ENCODE measurements at places on chromosomes 3 and 15.
A peak's percentile ranks its signal among the peaks of the same experiment; 100 is the strongest.

- no peak for DNase-seq
Observed at GRCh38 chr3:94323596-94323995, 260.7 kb downstream of the NSUN3 start.

DNA sequence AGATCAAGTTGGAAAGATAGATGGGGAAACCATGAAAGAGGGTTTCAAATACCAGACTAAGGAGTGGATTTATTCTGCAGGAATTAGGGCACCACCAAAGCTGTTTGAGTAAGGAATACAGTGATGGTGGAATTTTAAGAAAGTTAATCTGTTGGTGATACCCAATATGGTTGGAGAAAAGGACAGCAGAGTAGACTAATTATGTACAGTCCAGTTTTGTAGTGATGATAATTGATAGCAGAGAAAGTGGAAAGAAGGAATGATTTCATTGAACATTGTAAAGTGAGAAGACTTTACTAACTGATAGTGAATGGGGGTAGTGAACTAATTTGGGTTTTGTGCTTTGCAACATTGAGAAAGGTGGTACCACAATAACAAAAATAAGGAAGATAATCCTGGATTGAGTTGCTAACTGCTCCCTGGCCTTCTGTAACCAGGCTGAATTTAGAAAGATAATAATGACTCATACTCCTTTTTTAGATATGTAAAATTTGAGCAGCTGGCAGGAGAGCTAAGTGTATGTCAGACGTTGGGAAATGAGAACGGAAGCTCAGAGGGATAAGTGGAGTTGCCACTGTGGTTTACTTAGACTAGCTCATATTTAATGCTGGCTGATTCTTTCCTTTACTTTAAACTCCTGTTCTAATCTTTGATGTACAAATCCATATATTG lies 16.9 kb downstream of the TCAIM start:
- DNase-seq, result no peak

- DNase-seq, result no peak
Observed at GRCh38 chr15:101033801-101034200, 114.6 kb downstream of the LRRK1 start.

DNA sequence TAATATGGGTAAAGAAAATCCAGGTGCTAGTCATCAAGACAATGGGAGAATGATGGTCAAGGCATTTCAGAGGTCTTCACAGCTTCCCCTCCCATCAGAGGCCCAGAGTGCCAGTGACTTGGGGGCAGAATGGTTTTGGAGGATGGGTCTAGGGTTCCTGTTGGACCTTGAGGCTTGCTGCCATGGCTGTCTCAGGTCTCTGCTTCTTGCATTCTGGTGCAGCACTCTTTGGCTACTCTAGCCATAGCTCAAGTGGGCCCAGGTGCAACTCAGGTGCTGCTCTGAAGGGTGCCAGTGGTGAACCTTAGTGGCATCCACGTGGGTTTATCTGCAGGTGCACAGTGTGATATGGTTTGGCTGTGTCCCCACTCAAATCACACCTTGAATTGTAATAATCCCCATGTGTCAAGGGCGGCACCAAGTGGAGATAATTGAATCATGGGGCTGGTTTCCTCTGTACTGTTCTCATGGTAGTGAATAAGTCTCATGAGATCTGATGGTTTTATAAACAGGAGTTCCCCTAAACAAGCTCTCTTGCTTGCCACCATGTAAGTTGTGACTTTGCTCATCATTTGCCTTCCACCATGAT lies 48.5 kb upstream of the PEX5L start:
- DNase-seq, result no peak

GRCh38 chr3:12998648-12999047 lies 74.6 kb downstream of the IQSEC1 start:
- DNase-seq, result no peak

DNA sequence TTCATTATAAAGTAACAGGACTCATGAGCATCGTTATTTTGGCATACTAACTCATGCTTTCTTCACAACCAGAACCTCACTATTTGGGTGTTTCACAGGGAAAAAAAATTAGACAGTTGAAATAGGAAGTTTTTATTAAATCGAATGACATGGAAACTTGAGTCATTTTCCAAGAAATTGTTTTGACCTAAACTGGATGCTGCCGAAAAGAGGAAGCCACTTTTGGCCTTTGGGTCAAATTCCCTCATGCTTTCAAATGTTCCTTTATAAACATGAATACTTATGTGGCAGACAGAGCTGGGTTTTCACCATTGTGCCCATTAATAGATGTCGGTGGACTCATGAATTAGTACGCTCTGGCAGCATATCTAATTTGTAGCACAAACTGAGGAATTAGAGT lies 224.9 kb downstream of the MCTP2 start:
- DNase-seq, result no peak

- no peak for DNase-seq
Observed at GRCh38 chr15:67085818-67086636, 20.6 kb downstream of the SMAD3 start.

DNA sequence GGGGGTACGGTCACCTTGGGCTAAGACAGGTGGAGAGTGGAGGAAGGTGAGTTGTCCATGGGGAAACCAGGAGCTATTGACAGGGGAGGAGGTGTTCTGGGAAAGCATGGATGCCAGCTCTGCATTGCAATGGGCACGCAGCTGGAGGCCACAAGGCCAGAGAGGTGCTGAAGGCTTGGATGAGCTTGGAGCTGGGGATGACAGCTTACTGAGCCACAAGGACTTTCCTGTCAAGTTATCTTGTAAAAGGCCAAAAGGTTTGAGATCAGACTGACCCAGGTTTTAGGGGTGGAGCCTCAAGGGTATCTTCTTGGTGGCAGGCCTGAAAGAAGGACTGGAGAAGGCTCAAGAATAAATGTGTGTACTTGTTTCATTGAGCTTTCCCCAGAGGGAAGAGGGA lies 115.2 kb downstream of the ASB7 start:
- no peak for DNase-seq

DNA sequence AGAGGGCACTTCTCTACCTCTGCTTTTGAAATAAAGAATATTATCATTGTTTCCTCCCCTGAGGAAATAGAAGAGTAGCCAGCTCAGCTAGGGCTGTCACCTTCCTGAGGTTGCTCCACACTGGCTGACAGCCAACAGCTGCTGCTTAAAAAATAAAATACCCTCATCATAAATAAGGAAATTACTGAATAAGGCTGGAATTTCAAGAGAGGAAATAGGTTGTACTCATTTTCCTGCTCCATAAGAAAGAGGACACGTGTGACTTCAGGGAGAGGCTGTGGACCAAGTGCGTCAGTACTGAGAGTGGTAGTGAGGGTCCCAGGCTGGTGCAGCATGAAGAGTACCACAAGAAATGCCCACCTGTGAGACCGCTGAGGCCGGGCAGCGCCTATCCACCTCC lies 8.1 kb upstream of the C2CD4B start:
- DNase-seq, result no peak

GRCh38 chr3:8369638-8370037 lies 132.0 kb upstream of the LMCD1 start:
- DNase-seq, result no peak

GRCh38 chr15:74259821-74260607 lies 23.9 kb downstream of the CCDC33 start:
- no peak for DNase-seq

GRCh38 chr3:177838766-177839350 lies 641.6 kb upstream of the TBL1XR1 start:
- no peak for DNase-seq

DNA sequence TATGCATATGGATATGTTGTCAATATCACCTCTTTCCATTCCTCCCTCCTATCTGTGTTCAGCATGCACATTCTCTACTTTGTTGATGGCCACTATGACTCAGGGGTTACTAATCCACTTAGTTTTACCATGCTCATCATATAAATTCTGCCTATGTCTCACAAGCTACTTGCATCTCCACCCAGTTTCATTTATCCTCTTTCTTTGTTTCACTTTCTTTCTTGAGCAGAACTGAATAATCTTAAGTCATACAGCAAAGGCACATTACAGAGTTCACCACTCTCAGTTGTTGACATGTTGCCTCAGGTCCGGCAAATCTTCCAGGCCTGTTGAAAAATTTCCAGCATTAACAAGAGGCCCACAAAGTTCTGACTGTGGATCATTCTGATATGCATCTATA lies 71.5 kb downstream of the SSR3 start:
- DNase-seq, result no peak

DNA sequence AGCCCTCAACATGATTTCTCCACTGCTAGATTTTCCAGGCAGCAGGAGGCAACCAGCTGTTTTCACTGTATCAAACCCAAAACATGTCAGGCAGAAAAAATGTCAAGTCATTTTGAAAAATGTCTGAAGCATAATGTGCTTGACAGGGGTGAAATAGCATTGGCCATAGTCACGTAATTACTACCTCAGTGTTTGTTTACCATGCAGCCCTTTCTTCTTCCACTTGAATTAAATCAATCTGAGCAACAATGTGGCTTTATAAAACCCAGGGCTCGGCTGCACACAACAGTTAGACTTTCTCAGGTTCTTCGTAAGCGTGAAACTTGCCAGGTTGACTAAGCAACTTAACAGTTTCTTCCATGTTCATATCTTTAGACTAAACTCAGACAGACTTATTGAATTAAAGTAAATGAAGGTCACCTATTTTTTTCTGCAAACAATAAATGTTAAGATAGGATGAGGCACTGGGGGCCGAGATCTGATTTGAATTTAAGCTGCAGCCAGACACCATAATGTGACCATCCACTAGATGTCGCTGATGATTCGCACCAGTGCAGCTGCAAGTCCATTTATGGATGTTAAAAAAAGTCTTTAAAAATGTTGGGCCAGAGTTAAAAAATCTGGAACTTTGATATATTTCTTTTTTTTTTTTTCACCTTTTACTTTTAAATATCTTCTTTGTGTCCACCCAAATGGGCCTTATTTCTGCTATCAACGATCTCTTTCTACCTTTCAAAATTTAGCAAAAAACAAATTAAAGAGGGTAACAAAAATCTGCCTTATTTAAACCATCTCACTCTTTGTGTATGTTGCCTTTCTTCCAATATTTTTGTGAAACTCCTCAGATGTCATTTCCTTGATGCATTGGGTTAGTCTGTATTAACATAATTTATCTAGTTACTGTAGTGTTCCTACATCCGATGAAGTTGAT lies 305.9 kb downstream of the CACNA2D3 start:
- peak; percentile 69 for DNase-seq

DNA sequence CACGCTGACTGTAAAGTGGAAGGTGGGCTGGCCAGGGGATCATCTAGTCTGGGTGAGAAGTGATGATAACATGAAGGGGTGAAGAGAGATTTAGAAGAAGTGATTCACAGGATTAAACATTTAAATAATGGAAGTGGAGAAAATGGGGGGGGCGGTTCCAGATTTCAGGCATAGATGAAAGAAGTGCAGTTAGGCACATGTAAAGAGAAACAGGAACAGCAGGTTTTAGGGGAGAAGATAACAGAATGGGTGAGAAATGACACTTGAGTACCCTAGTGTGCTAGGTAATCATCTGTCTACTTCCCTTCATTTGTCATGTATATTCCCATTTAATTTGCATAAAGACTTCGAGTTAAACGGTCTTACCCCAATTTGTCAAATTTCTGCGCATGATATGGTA lies 15.3 kb downstream of the B3GNT5 start:
- DNase-seq, result no peak

DNA sequence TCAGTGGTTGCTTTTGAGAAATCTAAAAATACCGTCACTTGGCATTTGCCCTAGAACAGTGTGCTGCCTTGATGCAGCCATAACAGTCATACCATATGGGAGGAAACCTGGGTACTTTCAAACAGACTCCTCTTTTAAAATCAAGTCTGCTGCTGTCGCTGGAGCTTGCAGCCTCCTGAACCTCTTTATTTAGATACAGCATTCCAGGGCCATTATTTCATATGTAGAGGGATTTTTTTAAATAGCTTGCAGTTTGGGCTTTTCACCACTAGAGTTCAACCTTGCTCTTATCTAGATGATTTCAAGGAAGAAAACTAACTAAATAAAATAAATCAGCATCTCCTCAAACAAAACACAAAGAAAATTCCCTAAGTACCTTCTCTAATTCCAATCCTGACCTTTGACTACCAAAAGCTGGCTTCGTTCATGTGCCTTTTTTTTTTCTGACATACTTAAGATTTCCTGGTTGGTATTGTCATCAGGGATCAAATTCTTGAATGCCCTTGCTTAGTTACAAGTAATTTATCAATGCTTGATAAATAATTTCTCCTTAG lies 111.6 kb downstream of the KBTBD8 start:
- no peak for DNase-seq

- no peak for DNase-seq
Observed at GRCh38 chr15:28929200-28929599, 43.4 kb downstream of the APBA2 start.

GRCh38 chr15:29244123-29244522 lies 25.5 kb downstream of the NSMCE3 start:
- no peak for DNase-seq

DNA sequence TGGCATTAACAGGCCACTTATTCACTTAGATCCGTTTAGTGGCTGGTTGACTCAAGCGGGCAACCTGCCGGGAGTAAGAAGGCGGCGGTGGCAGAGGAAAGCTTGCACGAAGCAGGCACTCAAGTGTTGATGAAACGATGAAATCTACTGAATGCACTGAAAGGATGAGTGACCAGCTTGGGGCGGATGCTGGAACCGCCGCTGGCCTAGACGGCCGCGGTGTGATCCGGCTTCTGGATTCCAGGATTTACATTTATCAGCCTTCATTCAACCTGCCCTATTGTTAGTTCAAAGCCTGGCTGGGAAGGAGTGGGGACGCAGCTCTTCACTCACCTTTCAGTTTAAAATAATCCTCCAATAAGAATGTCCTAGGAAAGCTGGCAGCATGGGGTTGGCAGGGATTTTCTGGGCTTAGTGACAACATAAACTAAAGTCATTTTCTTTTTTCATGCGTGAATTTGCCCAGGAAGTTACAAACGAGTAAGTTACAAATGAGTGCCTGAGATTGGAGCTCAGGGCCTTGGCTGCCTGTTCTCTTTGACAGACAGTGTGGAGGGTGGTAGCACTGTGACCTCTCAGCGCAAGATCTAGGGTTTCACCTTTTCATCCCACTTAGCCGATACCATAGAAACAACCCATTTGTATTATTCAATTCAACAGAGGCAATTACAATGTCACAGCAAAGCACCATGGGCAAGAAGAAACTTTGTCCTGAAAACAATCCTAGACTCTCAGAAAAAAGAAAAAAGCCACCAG lies 1.1 kb upstream of the PLCH1 start:
- DNase-seq, result peak; percentile 44

GRCh38 chr3:183762304-183762703 lies 63.1 kb downstream of the MAP6D1 start:
- no peak for DNase-seq

- no peak for DNase-seq
Observed at GRCh38 chr15:52097180-52097579, 15.4 kb downstream of the BCL2L10 start.

GRCh38 chr3:159301961-159302360 lies 500.1 kb downstream of the MFSD1 start:
- DNase-seq, result no peak
